Activated CD4-positive, alpha-beta T cell treated with anti-CD3 and anti-CD28 coated beads, Interleukin-2, Interleukin-4, amounts not matched to agents 100 ng/mL and 50 ng/mL, durations not matched to agents 16 hours and 8 hours (primary cell): ENCODE measurements at places on chromosomes 5 and 9.

DNA sequence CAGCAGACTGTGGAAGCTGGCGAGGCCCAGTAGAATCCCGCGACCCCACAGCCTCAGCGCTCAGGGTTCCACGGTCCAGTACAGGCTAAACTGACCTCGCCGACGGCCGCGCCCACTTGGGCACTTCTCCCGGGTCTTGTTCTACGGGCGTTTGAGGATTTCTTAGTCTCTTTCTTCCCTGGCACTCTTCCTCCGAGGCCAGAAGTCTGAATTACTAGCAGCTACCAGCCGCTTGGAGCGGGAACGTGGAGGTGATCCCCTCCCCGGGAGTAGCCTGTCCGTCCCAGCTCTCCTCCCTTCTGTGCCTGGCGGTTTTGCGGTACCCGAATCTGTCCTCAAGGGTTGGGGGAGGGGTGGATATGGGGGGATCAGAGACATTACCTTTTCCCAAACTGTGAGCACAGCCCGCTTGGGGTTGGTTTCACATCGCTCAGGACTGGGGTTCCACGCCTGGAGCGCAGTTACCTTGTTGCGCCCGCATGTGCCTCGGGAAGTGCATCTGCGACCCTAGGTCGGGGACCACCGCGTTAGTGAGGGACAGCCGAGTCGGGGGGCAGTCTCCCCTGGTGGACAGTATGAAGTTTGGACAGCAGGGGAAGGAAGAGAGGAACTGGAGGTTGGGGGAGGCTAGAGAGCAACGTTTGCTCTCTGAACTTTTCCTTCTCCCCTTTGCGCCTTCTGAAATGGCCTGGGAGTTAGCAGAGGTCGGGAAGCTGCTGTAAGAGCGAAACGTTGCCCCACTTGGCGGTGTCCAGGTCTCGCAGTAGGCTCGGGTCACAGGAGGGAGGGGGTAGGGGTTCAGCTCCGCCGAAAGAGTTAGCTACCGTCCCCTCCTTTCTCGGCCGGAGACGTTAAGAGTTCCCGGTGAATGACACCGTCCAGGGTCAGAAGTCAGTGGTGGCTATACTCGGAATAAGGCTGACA is 190.8 kb downstream of the MEF2C start:
- DNase-seq: no peak

DNA sequence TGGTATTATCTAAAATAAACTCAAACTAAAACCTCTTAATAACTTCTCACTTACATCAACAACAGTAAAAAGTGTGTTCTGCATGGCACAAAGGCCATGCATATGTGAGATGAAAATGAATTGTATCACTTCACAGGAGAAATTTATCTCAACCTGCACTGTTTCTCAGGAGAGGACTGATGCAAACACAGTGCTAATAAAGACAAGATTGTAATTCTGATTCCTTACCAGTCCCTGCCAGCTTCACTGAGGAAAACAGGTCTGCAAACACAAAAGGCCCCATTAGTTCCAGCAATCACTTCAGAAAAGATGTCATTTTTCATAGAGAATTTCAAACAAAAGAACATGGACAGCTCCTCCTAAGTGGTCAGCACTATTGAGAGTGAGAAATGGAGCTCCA is 117.3 kb upstream of the PDE4D start:
- no peak for DNase-seq

DNA sequence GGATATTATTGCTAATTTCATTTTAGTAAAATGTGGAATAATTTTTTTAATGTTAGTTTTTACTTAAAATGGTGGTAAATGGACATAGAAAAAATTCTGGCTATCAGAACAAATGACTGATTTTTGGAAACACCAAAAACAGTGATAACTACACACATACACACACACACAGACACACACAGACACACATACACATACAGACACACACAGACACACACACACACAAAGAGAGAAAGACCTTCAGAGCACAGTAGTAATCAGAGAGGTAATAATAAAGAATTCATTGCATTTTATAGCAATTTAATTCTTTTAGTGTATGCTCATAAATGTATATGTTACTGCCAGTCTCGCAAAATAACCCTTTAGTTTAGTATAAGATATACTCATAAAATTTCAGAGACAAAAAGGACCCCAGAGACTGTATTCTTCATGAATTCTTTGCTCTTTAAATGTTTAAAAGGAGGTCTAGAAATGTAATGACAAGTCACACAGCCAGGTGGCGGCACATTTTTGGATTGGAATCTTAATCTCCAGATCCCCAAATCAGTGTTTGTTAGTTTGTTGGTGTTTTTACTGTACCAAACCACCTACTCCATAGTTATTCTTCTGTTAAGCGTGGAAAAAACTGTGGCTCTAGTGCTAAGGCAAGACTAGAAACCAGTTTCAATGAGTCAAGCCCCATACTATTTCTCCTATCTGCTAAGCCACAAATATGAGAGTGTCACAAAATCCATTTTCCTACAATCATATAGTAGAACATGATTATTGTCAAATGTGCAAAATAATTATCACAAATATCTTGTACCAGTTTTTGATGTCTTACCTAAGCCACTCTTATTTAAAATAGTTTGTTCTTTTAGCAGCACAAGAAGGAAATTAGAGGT is 109.9 kb downstream of the EDIL3 start:
- peak; percentile 2 for DNase-seq

- no peak for DNase-seq
Observed at GRCh38 chr5:14956423-14957046, 85.0 kb upstream of the ANKH start.

DNA sequence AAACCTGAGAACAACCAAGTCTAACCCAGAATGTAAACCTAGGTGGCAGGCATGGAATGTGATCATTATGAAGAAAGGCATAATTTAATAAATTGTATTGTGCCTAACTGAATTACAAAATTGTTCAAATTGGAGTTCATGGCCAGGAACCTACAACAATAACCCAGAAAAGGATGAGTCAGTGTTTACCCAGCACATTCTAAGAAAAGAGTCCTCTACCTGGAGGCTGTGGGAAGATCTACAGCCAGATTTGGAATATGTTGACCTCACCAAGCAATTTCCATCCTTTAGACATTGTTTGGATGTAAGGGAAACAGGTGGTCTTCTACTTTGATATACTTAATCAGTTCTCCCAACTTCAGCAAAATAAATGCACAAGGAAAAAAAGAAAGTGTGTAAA is 152.2 kb downstream of the TMEM161B start:
- no peak for DNase-seq

GRCh38 chr5:74173241-74173640 is 467.3 kb downstream of the ENC1 start:
- DNase-seq: no peak

- DNase-seq: peak; percentile 57
Observed at GRCh38 chr9:121744002-121744686, 92.7 kb downstream of the DAB2IP start.

DNA sequence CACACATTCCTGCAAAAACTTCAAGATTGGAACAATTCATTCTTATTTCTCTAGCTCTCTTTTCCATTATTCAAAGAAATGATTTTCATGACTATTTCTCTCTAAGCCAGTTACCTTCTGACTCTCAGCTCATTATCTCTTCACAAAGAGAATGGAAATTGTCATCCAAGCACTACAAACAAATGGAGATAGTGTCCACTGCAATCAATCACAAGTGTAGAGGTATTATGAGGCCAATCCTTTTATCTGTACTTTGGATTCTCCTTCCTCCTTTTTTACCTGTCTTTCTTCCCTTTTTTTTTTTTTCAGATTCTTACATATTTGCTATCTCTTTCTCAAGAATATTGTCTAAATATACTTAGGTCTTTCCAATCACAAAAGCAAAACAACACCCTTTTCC is 497.7 kb upstream of the MEF2C start:
- no peak for DNase-seq

DNA sequence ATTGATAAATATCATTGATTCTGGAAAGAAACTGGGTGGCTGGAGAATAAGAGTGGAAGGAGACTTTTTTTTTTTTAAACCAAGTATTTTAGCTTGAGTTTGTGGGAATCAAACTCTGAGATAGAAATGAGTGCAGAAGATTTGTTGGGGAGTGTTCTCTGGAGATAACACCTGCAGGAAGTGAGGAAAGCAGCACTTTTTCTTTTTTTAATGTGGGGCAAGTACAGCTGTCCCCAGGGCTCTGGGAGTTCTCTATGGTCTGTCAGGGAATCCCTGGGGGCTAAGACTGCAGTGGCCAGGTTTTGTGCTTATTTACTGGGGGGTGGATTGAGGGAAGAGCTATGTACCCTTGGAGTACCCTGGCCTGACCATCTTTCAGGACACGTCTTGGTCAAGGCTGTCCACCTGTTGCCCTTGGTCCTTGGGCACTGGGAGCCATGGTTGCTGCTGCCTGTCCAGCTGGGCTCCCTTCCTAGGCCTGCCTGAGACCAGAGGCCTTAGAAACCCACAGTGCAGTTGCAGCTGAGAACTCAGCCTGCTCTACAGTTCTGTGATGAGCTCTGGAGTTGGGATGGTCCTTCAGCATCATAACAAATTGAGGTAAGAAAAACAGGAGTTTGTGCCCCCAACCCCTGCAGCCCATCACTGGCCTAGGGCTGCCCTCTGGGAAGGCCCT is 85.8 kb downstream of the PHAX start:
- no peak for DNase-seq

DNA sequence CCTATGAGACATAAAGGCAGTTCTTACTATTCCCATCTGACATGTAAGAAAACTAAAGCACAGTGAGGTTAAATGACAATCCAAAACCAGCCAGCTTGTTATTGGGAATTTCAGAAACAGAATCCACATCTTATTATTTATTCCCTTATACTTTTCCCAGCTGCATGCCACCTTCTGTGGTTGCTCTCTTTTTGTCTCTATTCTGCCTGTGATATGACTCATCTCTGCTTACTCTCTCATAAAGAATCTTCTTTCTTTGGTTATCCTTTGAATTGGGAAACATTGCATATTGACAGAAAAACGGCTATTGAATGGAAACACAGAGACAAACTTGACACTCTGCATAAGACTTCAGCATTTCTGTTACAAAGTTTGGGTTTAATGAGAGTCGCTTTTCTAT is 183.2 kb downstream of the TLR4 start:
- no peak for DNase-seq

- DNase-seq: no peak
Observed at GRCh38 chr5:2047341-2047927, 164.7 kb upstream of the IRX4 start.

GRCh38 chr5:107088907-107089306 is 581.8 kb downstream of the EFNA5 start:
- DNase-seq: no peak

DNA sequence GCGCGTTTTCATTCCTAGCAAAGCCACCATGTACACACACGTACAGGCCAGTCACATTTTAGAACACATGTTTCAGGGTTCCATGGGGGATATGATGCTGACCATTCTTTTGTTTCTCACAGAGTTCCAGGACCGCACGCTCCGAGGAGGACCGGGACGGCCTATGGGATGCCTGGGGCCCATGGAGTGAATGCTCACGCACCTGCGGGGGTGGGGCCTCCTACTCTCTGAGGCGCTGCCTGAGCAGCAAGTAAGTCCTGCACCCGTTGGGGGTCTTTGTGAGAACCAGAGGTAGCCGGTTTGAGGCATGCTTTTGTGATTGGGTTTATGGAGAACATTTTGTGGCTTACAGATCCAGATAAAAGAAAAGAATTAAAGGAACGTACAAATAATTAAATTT is 30.8 kb downstream of the ADAMTSL1 start:
- no peak for DNase-seq

GRCh38 chr5:52987711-52988331 is 1.3 kb upstream of the ITGA2 start:
- DNase-seq: peak; percentile 29

DNA sequence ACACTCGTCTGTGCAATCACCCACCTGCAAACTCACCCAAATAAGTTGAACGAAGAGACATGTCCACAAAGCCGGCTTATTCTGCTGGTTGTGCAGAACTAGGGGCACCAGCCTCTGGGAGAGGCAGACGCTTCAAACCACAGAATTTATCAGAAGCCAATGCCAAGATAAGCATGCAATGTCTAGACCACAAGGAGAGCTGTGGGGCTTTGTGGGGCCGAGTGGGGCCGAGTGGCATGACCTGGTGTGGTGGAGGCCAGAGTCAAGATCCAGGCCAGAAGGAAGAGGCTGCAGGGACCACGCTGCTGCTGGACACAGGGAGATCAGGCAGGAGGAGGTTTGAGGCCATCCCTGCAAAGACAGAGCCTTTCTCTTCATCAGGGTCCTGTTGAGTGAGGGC is 259.0 kb downstream of the IRX2 start:
- DNase-seq: no peak

DNA sequence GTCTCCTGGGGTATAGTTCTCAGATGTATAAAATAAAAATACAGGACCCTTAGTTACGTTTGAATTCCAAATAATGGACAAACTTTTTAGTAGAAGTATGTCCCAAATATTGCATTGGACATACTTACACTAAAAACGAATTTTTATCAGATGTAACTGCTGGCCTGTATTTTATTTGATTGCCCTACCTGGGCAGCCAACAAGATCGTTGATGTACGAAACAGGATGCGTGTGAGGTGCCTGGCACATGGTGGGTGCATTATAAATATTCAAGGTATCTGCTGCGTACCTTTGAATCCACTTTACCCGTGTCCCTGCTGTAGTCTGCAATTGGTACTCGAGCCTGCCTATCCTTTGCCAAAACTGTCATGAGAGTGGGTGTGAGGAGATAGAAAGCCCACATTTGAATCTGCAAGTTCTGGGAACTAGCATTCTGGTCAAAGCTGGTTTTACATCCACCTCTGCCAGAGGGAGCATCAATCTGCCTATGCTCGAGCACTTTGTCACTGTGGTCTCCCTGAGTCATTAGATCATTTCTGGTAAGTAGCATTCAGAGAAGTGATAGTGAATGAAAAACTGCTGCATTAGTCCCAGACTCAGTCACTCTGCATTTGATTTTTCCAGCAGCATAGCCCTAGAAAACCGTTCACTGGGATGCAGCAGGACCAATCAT is 133.7 kb upstream of the IQGAP2 start:
- DNase-seq: peak; percentile 88
